H4 (cell line): ENCODE measurements at places on chromosomes 1 and 21.
A peak's percentile ranks its signal among the peaks of the same experiment; 100 is the strongest.

GRCh38 chr21:31442339-31442738, 98.3 kb upstream of the TIAM1 start:
- DNase-seq = no peak

DNA sequence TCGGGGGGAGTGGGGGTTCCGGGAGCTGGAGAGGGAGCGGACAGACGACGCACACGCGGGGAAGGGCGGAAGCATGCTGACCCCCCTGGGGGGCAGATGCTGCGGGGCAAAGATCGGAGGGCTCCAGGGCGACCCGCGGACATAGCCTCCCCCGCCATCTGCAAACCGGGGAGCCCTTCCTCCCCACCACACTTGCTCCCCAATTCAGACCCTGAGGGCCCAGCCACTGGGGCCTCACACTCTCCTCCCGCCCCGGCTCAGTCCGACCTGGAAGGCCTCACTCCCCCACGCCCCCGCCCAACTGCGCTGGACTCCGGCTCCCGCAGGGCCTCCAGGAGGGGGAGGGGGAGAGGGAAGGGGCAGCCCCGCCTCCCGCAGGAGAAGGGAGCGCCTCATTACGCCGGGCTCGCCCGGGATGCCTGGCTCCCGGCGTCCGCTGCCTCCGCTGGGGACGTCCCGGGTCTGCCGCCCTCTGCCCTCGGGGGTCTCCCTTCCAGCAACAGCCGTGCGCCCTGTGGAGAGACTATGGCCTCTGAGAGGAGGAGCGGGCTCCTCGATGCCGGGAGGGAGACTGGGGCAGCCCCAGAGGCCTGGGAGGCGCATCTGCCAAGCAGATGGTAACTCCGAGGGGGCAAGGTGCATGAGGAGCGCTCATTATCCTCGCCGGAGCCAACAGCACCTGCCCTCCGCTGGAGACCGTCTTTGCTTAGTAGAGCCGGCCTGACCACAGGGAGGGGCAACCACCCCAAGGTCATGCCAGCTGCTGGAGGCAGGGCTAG, 636 bp upstream of the CAMK2N1 start:
- no peak for DNase-seq

DNA sequence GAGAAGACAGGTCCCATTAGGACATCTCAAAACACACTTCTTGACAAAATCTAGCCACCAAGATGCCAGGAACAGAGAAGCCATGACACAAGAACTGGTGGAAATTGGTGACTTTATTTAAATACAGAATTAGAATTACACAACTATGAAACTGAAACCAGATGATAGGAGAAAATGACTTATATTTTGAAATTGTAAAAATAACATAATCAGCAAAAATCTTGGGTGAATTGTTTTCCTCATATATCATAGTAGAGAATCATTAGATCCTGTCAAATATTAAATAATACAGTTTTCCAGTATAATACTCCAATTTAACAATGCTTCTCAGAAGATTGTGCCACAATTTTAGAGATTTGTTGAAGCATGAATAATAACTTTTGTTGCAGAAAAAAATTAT, 81.5 kb upstream of the MROH9 start:
- no peak for DNase-seq

GRCh38 chr1:233240829-233241682, 54.5 kb downstream of the PCNX2 start:
- peak; percentile 46 for DNase-seq

DNA sequence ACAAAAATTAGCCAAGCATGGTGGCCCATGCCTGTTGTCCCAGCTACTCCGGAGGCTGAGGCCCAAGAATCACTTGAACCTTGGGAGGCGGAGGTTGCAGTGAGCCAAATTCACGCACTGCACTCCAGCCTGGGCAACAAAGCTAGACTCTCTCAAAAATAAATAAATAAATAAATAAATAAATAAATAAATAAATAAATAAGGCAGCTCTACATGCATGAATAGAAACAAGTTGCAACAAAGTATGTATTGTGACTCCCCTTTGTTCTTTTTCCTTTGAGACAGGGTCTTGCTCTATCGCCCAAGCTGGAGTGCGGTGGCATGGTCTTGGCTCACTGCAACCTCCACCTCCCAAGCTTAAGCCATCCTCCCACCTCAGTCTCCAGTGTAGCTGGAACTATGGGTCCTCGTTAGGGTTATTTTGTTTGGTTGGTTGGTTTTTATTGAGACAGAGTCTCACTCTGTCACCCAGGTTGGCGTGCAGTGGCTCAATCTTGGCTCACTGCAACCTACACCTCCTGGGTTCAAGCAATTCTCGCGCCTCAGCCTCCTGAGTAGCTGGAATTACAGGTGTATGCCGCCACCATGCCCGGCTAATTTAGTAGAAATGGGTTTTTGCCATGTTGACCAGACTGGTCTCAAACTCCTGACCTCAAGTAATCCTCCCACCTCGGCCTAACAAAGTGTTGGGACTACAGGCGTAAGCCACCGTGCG, 8.0 kb downstream of the USP48 start:
- no peak for DNase-seq

DNA sequence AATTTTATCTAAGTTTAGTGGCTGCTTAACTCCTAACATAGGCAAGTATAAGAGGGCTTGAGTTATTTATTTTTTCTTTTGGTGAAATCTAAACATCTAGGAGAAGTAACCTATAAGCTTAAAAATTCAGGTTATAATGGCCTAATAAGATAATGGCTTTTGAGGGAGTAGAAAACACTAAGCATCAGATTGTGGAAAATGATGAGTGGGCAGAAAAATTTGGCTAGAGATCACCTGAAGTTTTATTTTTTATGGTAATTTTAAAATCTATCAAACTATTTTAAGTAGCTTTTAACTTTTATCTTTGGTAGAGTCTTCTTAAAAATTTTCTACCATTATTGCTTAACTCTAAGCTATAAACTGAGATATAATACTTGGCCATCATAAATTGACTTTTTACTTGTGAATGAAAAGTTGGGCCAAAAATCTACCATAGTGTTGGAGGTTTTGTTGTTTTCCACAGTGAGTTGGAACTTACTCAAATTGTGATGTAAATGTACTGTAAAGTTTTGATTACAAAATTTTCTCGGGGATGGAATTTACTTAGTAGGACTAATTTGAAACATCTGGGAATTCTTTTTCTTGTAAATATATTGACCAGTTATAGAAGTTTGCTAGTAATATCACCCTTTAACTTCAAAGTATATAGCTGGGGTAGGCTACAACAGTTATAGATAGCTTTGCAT, 63.9 kb downstream of the USP25 start:
- DNase-seq = no peak

DNA sequence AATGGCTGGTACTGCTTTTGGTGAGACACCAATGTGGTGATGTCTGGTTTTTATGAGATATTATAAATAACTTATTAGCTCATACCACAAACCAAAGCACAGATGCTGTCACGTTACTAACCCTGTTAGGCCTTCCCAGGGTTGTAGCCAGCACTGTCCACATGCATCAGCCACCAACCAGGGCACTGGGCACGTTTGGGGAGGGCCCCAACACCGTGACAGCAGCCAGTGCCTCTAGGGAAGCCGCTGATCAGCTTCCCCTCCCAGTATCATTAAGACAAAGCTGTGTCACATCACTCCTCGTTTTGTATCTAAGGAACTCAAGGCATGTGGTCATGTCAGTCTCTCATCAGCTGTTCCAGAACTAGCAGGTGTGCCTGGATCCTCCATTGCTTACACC, 13.9 kb downstream of the URB1 start:
- no peak for DNase-seq

- DNase-seq = no peak
These were observed 1.0 kb upstream of the PSRC1 start for GRCh38 chr1:109283748-109284600.

- no peak for DNase-seq
These were observed 8.5 kb downstream of the AKT3 start for GRCh38 chr1:243841507-243841906.

- DNase-seq = peak; percentile 27
These were observed 127.3 kb downstream of the HLCS start for GRCh38 chr21:36839123-36839522.

DNA sequence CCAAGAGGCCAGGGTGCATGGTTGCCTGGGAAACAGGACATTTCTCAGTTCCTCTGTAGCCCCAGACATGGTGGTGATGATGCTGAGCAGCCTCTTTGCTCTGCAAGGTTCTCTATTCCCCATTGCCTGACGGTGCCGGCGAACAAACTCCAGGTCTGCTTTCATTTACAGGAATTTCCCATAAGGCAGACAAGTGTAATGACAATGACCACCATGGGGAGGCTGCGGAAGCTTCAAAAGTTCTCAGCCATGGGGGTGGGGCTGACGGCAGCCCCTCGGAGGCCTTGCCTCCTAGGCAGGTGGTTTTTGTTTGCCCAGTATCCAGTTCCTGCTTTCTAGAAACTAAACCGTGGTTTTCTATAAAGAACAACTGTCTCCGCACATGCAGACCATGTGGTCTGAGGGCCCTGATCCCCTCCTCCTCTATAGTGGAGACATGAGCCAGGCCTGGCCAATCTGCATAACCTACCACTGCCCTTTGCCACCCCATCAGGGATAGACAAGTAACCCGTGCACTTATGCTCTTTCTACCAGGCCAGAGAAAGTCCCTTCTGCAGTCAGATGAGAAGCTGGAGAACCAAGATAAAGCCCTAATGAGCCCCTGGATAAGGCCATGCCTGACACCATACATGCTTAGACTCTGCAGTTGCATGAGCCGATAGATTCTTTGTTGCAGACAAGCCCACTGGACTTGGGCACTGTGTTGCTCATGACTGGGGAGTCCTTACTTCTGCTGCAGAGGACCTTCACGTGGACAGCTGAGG, 54.1 kb downstream of the LDLRAD2 start:
- no peak for DNase-seq

- no peak for DNase-seq
These were observed 181.8 kb downstream of the RRAGC start for GRCh38 chr1:38677756-38678155.

GRCh38 chr1:235763962-235764361, 102.7 kb downstream of the LYST start:
- no peak for DNase-seq

DNA sequence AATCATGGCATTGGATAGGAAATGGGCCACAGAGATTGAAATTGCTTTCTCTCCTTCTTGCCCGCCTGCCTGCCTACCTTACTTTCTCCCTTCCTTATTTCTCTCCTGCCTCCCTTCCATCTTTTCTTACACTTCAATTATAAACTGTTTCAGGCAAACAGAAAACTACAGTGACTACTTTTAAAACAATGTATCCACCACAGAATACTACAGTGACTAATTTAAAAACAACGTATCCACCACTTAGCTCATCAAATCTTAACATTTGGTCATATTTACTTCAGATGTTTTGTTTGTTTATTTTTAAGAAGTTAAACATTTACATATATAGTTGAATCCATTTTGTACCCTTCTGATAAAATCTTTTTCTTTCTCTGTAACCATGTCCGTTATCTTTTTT, 54.4 kb downstream of the SNRPE start:
- DNase-seq = no peak

GRCh38 chr21:35163411-35163810, 114.3 kb upstream of the RUNX1 start:
- DNase-seq = no peak

DNA sequence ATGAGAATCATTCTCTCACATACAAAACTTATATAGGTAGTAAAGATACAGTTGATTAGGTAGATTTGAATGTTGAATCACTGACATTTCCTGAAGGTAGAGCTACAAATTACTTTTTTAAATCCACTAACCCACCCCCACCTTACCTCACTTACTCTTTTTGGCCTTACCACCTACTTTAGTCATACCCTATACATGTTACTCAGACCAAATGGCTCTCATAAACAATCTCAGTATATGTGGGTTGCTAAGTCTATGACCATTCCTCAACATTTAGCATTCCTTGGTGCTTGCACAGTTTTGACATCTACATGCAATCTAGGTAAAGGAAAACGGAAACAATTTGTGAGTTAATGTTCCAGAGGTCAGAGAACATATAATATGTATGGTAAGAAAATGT, 26.3 kb downstream of the SYDE2 start:
- DNase-seq = no peak

GRCh38 chr1:48830715-48831114, 54.0 kb upstream of the BEND5 start:
- DNase-seq = no peak

DNA sequence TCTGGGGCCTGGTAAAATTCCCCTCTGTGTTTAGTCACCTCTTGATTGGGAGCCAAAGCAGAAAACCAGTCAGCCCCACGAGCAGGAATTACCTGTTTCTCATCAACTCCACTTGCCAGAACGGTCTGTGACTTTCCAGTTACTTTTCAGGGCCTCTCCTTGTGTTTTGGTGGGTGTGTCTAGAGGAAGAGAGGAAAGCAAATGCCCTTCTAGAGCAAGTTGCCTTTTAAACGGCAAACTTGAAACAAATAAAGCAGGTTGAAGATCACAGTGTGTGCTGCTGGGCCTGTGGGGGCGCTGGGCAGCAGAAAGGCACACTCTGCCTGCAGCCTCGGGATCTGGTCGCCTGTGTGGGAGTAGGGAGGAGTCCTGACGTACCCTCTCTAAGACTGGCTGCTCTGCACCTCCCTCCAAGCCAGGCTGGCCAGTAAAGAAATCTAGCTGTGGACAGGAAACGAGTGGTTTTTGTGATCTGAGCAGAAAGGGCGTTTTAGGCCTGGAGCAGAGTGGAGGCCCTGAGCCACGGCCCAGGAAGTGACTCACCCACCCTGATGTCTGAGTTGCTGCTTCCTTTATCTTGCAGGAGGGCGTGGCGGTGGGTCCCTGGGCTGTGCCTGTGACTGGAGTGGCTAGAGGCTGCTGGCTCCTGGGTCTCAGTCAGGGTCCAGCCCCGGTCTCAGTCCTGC, 11.1 kb upstream of the S100A11 start:
- peak; percentile 100 for DNase-seq

DNA sequence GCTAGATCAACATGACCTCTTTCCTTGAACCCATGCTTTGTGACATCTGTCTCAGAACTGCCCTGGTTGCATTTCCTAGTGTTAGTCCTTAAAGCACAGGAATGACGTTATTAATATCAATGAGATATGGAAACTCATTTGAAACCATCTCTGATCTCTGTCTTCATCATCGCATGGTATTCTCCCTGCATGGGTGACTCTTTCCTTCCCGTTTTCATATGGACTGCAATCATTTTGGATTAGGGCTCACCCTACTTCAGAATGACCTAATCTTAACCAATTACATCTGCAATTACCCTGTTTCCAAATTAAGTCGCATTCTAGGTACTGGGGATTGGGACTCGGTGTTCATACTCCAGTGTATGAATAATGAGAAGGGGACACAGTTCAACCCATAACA, 41.7 kb upstream of the DISC1 start:
- DNase-seq = no peak
